ENCODE measurements at places on chromosomes 12 and 14.

- DNase-seq, result no peak
Observed at GRCh38 chr14:68195126-68195525, 375.5 kb downstream of the RAD51B start.

DNA sequence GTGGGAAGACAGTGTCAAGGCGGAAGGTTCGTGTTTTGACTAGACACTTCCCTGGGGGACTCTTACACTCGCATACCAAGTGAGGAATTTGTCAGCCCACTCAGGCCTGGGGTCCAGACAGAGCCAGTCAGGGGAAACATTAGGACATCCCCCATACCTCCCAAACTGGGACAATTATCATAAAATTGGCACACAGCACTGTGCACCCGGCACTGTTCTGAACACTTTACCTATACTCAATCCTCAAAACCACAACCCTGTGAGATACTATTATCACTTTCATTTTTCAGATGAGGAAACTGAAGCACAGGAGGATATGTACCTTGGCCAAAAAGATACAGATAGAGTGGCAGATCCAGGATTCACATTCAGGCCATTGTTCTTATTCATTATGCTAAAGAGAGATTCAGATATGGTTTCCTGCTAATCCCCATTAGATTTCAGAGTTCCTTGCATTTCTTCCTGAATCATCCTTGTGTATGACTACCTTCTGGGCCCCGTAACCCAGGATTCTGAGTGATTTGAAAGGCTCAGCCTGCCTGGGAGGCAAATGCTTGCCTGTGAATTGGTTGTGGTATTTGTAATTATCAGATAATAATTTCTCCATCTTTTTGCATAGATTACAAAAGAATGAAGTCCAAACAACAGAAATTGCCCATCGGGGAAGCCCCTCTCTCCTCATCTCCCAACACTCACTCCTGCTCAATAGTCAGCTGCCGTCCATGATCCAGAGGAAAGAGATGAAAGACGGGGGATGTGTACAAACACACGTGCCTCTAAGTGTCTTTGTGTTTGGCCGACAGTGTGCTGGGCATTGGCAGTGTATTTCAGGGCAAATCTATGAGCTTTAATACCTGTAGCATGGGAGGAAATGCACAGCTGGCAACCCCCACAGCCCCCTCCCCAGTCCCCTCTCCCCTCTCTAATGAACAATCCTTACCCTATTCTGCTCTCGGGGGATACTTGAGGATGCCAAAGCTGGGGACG is 4.6 kb downstream of the TAC3 start:
- no peak for DNase-seq

GRCh38 chr12:57401165-57401564 is 29.7 kb downstream of the R3HDM2 start:
- no peak for DNase-seq

DNA sequence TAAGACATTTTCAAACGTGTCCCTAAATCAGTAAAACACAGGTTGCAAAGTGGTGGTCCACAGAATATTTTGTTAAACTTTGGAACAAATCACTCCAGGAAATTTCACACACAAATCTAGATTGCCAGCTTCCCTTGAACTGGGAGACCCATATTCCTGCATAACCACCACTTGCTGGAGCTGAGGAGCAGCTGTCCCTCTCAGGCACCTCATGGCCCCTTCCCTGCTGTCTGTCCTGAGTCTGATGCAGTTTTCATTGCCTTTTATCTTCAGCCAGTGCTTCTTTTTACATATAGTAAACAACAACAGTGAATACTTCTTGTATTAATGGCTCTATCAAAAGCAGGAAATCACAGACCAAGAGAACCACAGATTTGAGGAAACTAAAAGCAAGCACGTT is 289.3 kb downstream of the MED13L start:
- no peak for DNase-seq

- no peak for DNase-seq
Observed at GRCh38 chr12:105272814-105273416, 36.9 kb upstream of the APPL2 start.

DNA sequence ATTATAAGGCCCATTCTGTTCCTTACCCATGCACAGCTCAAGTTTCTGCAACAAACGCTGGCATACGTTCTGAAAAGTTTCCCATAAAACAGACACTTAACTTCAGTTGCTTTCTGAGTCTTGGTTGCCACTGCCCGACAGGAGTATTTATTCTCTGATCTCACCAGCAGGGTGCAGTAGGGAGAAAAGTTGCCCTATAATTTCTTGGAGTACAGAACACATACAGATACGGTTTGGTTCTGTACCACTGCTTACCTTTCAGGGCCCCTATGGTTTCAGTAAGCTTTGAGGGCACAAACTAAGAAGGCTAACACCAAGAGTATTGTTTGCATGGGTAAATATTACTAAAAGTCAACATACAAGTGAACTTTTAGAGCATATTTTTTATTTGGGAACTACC is 77.9 kb downstream of the SPATA7 start:
- no peak for DNase-seq

GRCh38 chr12:32285489-32285888 is 113.9 kb upstream of the FGD4 start:
- no peak for DNase-seq

DNA sequence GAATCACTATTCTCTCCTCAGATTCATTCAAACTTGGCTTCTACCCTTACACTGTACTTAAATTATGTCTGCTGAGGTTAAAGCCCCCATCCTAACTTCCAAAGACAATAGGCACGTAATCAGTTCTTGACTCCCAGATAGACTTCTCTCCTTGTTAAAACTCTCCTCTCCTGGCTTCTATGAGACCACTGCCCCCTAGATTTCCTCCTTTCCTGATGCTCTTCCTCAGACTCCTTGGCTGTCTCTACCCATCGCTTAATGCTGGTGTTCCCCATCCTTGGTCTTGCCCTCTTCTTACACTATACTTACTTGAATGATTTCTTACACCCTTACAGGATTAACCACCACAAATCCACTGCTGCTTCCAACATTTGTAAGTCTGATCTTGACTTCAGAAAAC is 32.8 kb downstream of the TC2N start:
- DNase-seq, result no peak

GRCh38 chr12:109053382-109054123 is 1.2 kb downstream of the USP30 start:
- DNase-seq, result no peak

DNA sequence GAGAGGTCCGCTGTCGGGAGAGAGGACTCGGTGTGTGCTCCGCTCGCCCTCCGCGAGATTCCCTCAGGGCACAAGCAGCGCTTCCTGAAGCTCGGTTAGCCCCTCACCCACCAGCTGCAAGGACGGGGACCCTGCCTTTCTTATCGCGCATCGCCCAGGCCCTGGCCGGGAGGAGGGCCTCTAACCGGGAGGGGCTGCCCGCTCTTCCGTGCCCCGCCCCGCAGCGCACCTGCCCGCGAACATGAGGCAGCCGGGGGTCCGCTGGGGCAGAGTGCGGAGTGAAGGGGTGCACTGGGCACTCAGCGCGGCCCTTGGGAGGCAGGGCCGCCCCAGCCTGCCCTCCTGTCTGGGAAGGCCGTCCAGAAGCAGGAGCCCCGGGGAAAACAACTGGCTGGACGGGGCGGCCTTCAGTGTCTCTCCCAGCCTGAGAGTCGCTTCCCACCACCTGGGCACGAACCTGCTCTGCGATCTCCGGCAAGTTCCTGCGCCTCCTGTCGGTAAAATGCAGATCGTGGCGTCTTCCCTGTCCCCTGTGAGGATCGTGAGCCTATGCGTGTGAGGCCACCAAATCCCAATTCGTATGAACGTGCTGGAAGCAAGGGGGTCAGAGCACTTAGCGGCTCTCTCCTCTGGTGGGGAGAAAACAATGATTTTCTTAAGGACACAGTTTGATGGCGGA is 28.0 kb upstream of the ADIPOR2 start:
- no peak for DNase-seq

DNA sequence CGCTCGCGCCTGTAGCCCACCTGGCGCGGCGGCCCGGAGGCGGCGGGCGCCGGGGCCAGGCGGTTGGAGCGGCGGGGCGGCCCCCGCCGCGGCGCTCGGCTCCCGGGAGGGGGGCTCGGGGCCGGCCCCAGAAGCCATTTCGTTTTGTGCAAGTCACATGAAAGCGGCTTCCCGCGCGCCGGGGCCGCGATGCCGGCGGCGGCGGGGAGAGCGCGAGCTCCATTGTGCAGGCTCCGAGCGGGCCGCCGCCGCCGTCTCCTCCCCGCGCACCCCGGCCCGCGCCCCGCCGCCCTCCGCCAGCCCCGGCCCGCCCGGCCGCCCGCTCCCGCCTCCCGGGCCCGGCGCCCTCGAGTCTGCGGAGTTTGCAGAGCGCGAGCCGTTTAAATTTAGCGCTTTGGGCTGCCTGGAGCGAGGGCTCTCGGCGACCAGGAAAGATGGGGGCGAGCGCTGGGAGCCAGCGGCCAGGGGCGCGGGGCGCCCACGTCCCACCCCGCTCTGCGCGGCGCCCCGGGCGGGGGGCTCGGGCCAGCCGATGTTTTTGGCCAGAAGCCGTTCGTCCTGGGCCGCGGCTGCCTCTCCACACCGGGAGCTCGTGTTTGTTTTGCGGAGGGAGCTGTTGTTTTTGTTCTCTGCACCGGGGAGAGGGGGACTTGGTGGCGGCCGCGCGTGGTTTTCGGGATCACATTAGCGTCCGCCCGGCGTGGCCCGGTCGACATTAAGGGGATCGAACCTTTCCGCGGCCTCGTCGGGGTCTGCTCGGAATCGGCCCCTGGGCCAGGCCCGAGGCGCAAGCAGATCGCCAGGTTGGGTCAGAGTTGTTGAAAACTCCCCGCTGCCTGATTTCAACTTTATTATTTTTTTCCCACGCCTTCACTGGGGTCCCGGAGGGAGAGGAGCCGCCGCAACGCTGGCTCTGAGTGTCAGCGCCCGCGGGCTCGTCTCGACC is 982 bp downstream of the BCL7A start:
- DNase-seq, result no peak

DNA sequence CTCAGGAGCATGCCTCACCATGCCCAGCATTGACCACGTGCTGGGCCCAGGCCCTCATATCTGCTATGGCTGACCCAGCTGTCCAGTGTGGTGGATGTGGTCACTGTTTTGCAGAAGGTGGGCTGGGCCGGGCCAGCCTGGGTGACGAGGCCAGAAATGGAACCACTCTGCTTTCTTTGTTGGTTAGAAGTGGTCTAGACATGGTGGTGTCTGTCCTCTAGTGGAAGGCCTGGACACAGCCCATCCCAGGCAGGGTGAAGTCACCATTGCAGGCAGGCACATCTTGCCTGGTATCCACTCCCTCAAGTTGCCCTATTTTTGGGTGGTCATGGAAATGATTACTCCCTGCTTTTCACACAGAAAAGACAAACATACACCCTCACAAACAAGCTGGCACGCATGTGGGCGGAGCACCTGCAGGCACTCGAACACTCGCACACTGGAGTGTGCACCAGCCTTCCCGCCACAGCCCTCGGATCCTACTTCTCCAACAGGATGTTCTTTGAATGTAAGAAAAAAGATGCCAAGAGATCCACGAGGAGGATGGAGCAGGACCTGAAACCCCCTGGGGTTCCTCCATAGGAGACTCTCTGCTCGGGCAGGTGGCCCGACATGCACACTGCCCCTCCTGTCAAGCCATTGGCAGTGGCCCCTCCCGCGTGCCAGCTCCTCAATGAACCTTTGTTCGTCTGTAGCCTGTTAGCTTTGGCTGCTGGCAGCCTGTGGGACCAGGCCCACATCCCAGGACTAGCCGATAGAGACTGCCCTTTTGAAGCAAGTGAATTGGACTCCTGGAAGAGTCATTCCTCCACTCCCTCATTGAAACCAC is 38.4 kb downstream of the MLXIP start:
- peak; percentile 80 for DNase-seq

DNA sequence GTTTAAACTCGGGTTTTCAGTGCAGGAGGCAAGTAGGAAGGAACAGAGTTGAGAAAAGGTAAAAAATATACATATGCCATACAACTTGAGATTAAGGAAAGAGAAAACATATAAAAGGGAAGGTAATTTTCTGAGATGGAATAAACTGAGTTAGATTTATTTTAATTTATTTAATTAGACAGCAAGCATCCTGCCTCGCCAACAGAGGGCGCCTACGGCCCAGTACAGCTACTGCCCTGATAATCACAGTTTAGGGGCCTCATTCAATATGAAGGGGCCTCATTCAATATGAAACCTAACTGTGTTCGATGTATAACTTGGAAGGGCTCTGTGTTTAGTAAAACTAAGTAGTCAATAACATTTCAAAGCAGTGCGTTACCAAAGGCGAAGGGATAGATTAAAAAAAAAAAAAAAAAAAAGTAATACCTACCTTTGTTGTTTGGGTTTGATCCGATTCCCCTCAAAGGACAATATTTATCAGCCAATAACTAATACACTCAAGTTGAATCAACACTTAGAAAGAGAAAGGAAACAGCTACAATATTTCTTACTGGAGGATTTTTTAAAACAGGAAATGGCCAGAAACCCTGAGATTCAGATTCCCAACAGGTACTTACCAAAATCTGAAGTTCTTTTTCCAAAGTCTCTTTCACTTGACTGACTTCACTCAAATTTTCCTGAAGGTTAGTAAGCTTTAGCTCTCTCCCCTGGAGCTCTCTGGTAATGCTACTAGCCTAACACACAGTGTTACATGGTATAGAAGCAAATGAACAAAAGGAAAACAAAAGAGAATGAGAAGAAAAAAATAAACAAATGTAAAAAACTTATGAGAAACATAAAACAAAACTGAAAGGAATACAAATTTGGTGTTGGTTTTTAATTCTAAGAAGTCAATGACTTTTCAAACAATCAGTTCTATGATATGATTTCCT is 70.0 kb upstream of the VPS33A start:
- DNase-seq, result no peak

Measured in amygdala (tissue), 56 donors.